Coronary artery (tissue), 2 donors: ENCODE measurements at places on chromosomes 7 and 10.

GRCh38 chr10:31426401-31426800, 107.4 kb downstream of the ZEB1 start:
- no peak for DNase-seq

GRCh38 chr10:89120931-89121763, 86.0 kb downstream of the CH25H start:
- DNase-seq, result no peak

GRCh38 chr7:158452331-158452730, 135.3 kb downstream of the PTPRN2 start:
- DNase-seq, result no peak

DNA sequence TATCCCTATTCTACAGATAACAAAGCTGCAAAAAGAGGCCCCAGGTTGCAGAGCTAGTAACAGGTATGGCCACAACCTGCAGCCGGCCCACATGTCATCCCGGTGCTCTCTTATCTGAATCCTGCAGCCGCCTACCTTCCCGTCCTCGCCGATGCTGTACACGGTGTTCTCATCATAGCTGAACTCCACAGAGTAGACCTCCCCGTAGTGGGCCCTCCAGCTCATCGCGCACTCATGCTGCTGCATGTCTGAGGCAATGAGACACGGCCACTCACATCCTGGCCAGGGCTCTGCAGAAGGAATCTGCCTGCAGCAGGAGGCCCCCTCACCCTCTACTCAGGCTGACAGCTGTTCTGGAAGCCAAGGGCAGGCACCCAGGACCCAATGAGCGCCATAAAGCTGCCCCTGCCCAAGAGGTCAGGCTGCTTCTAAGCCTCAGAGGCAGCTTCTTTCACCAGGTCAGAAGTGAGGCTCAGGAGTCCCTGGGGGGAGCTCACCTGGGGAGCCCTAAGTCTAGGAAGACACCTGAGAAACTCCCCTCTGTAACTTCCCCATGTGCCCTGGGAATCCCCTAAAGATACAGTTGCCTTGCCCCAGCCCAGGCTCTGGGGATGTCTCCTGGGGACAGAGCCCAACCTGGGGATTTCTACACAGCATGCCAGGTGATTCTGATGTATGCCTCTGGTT, 17.9 kb upstream of the CYREN start:
- peak; percentile 46 for DNase-seq

- DNase-seq, result no peak
Observed at GRCh38 chr7:80132594-80132993, 2.0 kb upstream of the GNAI1 start.

DNA sequence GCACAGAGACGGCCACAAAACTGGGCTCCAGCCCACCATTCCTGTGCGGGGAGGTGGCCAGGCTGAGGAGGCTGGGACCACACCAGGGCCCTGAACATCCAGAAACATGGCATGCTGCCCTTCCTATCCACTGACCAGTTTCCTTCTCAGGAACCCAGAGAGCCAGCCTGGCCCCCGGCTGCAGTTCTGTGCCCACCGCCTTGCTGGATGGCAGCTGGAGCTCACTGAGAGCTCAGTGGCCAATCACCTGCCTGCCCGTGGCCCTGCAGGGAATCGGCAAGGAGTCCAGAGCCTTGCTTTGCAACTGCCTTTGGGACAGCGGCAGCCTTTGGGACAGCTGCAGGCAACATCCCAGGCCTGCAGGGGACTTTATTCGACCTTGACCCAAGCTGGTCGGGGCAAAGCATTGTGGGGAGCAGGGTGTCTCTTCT, 30.4 kb downstream of the STK32C start:
- no peak for DNase-seq

DNA sequence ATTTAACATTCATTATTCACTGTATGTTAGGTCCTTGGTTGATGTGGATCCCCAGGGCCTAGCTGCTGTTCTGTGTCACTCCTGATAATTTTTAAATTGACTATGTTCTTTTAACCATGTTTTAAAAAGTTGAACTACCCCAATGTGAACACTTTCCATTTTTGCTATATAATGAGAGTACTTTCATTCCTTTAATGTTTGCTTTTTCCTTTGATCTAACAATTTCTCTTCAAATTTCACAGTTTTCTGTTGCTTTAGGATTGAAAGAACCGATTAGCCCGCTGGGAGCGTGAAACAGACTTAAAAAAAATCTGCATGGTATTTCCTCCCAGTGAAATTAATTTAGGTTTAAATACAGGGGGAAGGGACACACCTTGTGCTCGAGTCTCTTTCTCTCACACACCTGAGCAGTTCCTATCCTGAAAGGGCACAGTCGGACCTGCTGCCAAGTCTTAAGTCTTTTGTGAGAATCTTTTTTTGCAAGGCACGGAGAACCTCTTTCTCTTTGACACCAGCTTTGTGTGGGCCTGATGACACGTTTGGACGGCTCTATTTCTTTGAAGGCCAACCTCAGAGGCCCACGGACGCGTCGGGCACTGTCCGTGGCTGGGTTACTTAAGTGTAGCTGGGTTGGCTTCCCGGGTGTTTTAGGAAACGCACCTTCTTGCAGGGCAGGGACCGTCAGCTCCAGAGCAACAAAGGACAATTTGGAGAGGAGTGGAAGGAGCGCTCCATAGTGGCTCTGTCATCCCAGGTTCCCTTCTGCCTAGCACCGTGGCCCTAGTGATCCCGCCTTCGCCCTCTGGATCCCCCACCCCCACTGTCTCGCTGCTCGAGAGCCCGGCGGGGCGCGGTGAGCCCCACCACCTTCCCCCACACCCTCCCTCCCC, 1.0 kb upstream of the CHN2 start:
- no peak for DNase-seq

GRCh38 chr7:7489546-7489945, 46.1 kb downstream of the COL28A1 start:
- no peak for DNase-seq

DNA sequence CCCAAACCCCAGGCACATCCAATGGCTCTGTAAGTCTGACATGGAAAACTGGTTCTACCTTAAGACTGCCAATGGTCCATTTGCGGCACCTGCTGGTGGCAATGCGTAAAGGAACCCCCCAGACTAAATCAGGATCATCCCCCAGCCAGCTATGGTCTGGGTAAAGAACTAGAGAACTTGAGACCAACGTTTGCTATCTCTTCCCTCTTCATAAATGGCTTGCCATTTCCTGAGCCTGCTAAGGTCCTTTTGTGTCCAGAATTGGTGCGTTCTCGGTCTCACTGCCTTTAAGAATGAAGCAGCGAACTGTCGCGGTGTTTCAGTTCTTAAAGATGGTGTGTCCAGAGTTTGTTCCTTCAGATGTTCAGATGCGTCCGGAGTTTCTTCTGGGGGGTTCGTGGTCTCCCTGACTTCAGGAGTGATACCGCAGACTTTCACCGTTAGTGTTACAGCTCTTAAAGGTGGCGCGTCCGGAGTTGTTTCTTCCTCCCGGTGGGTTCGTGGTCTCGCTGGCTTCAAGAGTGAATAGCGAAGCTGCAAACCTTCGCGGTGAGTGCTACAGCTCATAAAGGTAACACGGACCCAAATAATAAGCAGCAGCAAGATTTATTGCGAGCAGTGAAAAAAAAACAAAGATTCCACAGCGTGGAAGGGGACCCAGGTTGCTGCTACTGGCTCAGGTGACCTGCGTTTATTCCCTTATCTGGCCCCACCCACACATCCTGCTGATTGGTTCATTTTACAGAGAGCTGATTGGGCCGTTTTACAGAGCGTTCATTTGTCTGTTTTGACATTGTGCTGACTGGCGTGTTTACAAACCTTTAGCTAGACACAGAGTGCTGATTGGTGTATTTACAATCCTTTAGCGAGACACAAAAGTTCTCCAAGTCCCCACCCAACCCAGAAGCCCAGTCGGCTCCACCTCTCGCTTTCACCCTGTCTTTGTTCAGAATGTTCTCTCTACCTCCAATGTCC, 95.4 kb downstream of the ELMO1 start:
- no peak for DNase-seq

DNA sequence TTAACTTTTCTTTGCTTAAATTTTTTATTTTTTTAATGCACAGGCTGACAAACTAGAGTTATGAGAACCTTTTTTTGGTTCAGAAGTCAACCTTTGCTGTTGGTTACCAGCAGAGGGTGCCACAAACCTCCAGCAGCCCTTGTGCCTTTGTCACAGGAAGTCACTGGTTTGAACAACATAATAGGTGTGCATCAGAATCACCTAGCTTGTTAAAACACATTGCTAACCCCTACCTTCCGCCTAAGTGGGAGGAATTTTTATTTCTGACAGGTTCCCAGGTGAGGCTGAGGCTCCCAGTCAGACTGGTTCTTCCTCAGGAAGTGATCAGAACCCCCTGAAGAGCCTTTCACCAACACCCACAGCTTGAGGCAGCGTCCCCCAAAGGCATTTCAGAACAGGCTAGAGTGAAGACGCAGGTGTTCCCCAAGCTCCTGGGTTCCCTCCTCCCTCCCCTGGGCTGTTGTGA, 22.6 kb upstream of the VDAC2 start:
- no peak for DNase-seq

DNA sequence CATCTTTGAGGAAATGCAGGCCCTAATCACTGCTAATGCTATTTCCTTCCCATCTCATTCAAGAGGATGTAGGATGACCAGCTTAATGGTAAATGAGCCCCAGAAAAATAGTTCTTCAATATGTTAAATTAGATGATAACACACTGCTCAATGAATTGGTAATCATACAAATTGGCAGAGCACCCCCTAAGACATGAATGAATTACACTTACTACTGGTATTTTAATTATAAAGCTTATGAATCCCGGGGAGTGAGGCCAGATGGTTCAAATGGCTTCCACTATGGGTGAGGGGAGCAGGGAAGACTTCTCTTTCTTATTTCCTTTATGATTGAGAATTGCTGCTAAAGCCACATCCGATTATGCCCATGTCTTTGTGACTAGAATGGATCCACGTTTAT, 159.2 kb upstream of the TARP start:
- no peak for DNase-seq

GRCh38 chr10:109931163-109931562, 7.9 kb upstream of the XPNPEP1 start:
- no peak for DNase-seq

- DNase-seq, result no peak
Observed at GRCh38 chr7:74324531-74325209, 35.5 kb downstream of the CLIP2 start.

DNA sequence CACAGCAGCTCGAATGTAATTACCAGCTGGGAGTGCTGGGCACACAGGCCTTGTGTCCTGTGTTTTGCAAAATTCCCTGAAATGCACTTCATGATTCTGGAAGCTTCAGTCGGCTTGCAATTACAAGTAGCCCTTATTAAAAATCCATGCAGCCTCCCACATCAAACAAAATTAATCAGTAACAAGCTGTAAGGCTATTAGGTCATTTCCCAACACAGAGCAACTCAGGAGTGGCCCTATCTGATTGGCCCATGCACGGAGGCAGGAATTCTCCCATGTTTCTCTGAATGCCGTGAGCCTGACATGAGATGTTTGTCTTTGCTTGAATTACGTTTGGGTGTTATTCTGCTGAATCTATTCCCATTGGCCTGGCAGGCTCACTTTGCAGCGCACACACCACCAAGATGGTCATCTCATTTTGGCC, 36.9 kb downstream of the FOXL3 start:
- DNase-seq, result no peak

- no peak for DNase-seq
Observed at GRCh38 chr7:75856536-75856935, 22.3 kb upstream of the RHBDD2 start.

- no peak for DNase-seq
Observed at GRCh38 chr10:130064783-130065182, 45.8 kb downstream of the C10orf143 start.

DNA sequence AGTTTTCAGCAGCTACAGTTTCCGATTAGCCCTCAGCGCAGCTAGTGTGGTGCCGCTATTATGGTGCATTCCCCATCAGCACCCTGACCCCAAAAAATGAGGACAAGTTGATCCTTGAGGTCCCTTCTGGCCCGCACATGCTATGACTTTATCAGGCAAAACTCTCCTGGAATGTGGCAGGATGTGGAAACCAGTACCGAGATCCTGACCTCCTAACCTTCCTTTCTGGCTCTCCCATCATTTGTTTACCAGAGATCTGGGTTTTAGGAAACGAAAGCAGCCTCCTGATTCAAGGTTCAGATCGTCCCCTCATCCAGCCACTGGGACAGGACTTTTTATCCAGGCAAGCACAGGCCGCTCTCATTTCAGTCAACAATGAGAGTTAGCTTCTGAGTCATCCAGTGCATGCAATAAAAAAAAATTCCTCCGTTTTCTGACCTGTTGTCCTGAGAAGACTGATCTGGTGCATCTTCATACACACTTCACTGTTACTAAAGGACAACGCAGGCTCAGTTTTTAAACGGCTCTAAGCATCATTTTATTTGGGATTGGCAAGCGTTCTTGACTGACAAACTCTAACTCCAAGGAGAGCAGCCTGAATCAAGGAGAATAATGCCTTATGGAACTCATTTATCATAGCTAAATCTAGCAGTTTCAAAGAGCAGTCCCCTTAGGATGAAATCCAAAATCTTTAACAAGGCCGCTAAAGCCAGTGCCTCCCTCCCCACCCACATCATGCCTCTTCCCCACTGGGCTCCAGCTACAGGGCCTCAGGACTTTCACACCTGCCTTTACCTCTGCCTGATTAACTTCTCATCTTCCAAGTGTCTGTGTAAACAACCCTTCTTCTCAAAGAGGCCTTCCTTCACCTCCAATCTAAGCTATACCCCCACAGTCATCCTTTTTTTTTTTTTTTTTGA, 17.1 kb downstream of the PDLIM1 start:
- DNase-seq, result no peak

DNA sequence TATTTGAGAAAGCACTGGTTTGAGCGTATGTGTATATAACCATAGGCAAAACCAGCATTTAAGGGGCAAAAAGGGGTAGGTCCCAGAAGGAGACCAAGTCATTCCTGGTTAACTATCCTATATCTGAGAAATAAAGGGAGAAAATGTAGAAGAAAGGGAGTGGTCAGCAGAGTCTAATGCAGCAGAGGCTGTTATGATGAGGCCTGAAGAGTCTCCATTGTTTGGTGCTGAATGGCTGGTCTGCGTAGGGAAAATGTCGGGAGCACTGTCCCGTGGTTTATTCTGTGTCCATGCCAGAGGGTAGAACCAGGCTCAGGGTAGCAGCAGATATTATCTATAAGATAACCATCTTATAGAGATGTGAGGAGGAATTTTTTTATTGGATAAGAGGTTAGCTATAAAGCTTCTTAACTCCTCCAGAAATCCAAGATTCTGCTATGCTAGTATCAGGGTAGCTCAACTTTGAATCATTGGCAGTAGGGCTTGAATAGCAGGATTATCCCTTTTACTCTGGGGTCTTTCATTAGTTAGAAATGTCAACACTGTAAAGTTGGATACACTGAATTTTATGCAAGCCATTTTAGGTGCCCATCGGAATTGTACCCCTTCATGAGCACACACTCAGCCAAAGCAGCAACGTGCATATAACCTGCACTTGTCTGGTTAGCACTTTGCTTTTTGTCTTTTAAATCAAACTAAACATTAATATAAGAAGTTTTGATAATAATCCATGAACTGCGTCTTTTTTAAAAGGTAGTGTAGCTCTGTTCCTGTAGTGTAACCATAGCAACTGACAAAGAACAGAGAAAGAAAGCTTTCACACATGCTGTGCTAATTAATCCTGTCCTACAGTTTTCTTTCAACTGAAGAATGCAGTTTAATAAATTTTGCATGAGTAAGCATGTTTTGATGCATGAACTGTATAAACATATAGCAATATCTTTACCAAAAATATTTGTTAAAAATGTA, 312.0 kb upstream of the FZD1 start:
- DNase-seq, result no peak
